ENCODE measurements at places on chromosomes 5 and 9.

GRCh38 chr5:107370396-107370968, 300.3 kb downstream of the EFNA5 start:
- no peak for DNase-seq

DNA sequence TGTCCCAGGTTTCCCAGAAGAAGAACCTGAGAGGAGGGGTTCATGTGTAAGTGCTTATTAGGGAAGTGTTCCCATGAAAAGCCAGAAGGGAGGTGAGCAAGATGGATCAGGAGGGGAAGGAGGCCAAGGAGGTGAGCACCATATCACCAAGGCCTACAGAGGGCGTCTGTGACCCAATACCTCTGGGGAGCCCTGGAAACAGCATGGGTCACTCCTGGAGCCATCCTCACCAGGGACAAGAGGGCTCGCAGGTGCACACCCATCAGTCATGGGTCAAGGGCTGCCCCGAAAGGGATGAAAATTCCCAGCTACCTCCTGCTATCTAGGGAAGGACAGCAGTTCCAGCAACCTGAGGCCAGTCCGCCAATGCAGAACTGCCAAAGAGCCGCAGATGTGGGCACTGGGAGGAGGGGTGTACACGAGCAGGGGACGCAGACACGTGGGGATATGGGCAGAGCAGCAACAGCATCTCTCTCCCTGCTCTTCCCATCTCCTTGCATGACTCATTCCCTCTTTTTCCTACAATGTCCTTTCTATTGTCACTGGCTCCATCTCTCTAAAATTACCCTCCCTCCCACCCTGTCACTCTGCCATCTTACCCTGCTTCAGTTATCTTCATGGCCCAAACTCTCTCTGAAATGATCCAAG, 167.6 kb upstream of the FSTL4 start:
- DNase-seq: no peak

GRCh38 chr5:14158890-14159666, 15.9 kb downstream of the TRIO start:
- no peak for DNase-seq

GRCh38 chr9:98974994-98975712, 31.4 kb downstream of the COL15A1 start:
- DNase-seq: peak; percentile 24

- no peak for DNase-seq
Observed at GRCh38 chr5:181052672-181053487, 12.8 kb downstream of the BTNL9 start.

DNA sequence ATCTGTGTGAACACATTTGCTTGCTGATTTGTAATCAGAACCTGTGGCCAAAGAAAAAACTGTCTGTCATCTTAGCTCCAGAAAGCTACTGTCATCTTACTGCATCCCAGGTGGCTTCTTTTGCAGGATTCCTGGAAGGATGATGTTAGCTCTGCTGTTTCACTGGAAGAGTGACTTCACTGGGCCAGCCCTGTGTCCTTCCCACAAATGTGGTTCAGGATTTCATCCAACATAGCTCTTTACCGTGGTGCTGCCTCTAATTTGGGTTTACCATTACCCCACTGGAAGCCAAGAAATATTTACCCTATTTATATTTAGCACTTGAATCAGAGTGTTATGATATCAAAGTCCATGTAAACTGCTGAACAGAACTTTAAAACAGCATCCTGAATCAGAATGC, 501.0 kb downstream of the GADD45G start:
- DNase-seq: no peak

DNA sequence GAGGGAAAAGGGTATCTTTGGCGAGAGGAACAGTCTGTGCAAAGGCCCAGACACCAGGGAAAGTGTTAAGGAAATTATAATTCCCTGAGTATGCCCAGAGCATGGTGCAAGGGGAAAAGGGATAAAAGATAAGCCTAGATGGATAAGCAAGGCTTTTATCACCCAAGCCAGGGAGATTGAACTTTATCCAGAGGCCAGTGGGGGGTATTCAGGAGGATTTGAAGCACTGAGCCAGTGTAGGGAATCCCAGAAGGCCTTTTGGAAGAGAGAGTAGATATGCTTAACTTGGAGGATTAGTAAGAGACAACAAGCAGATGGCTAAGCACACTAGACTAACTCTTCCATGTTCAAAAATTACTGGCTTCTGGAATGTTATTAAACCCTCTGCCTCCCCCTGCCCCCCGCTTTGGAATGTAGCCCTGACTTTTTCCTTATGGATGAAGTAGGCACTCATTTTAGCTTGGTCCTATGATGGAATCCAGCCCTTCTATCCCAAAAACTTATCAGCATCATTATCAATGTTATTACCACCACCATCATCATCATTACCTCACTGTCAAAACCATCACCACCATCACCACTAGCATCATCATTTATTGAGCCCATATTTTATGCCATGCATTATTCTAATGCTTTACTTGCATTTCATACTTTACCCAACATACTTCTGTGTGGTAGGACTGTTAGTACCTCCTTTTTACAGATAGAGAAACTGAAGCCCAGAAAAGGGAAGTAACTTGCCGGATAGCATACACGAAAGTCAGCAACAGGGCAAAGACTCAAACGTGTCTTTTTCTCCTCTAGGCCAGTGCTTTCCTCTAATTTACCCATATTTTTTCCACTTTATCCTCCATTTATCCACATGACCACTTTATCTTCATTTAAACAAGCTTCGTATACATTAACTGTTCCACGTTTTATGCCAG, 237.0 kb downstream of the PAPPA start:
- DNase-seq: no peak

- no peak for DNase-seq
Observed at GRCh38 chr5:179121667-179122111, 61.5 kb downstream of the ZNF354C start.

GRCh38 chr5:77218263-77218662, 7.8 kb downstream of the PDE8B start:
- no peak for DNase-seq

GRCh38 chr9:125924351-125924750, 177.2 kb downstream of the PBX3 start:
- DNase-seq: no peak

GRCh38 chr5:151078490-151079262, 2.2 kb downstream of the TNIP1 start:
- no peak for DNase-seq

GRCh38 chr5:180180846-180181245, 28.2 kb downstream of the RASGEF1C start:
- no peak for DNase-seq

DNA sequence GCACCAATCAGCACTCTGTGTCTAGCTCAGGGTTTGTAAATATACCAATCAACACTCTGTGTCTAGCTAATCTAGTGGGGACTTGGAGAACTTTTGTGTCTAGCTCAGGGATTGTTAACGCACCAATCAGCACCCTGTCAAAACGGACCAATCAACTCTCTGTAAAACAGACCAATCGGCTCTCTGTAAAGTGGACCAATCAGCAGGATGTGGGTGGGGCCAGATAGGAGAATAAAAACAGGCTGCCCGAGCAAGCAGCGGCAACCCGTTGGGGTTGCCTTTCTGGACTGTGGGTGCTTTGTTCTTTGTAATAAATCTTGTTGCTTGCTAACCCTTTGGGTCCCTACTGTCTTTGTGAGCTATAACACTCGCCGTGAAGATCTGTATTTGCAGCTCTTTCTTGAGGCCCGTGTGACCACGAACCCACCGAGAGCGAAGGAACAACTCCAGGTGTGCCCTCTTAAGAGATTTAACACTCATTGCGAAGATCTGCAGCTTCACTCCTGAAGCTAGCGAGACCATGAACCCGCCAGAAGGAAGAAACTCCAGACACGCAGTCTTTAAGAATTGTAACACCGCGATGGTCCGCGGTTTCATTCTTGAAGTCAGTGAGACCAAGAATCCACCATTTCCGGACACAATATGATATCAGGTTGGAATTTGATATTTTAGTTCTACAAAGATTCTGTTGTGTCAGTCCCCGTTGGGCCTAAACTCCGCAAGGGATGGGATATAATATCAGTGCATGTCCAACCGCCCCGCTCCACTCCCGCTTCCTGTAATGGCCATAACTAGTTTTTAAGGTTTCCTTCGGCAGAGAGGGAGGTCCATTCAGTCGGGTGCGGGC, 740 bp upstream of the TRMT10B start:
- no peak for DNase-seq

GRCh38 chr5:132849347-132849746, 16.9 kb downstream of the GDF9 start:
- DNase-seq: no peak

DNA sequence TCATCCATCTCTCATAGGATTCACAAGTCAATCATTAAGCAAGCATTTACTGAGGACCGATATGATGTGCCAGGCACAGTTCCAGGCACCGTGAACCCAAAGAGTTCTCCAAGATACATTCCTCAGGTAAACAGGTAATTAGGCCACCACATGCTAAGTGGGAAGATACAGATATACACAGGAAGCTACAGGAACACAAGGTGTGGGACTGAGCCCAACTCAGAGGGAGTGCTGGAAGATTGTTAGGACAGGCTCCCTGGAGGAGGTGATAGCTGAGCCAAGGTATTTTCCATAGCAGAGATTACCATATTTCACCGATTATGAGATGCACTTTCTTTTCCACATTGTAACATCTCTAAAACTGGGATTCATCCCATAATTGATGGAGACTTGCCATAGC, 31.4 kb upstream of the RAI14 start:
- DNase-seq: no peak

DNA sequence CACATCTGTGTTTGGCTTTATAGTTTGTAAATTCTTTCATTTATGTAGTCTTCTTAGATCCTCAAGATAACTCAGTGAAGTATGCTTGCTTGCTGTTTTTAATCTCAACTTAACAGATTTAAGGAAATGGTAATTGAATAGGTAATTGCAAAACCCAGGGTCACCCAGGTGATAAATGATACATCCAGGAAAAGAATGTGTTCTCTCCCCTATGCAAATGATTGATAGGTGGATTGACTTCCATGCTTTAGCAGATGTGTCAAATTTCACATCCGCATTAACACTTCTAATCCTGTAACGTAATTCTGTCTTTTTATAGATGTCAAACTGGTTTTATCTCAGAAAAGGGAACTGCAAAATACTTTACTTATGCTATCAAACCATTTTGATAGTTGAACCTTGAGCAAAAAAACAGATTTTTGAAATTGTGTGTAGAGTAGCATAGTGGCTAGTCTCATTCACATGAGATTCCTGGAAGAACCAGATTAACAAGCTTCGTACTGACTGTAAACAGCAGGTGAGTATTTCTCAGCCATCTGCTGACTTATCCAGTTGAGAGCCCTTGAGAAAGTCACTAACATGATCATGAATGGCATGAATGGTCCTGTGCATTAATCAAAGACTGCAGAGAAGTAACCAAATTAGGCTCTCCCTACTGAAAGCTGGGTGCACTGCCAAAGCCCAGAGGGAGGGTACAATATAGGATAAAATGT, 86.7 kb upstream of the PAM start:
- no peak for DNase-seq

- DNase-seq: no peak
Observed at GRCh38 chr5:138720840-138721239, 32.4 kb upstream of the CTNNA1 start.

- no peak for DNase-seq
Observed at GRCh38 chr5:36908544-36909260, 32.1 kb downstream of the NIPBL start.

Data from SW 1271 (cell line).